Stimulated activated CD8-positive, alpha-beta memory T cell treated with anti-CD3 and anti-CD28 coated beads, Interleukin-2, amount 100 ng/mL, for 1 hour (primary cell): ENCODE measurements at places on chromosomes 11 and 22.

GRCh38 chr11:132200353-132200936 is 830.0 kb downstream of the NTM start:
- no peak for DNase-seq

DNA sequence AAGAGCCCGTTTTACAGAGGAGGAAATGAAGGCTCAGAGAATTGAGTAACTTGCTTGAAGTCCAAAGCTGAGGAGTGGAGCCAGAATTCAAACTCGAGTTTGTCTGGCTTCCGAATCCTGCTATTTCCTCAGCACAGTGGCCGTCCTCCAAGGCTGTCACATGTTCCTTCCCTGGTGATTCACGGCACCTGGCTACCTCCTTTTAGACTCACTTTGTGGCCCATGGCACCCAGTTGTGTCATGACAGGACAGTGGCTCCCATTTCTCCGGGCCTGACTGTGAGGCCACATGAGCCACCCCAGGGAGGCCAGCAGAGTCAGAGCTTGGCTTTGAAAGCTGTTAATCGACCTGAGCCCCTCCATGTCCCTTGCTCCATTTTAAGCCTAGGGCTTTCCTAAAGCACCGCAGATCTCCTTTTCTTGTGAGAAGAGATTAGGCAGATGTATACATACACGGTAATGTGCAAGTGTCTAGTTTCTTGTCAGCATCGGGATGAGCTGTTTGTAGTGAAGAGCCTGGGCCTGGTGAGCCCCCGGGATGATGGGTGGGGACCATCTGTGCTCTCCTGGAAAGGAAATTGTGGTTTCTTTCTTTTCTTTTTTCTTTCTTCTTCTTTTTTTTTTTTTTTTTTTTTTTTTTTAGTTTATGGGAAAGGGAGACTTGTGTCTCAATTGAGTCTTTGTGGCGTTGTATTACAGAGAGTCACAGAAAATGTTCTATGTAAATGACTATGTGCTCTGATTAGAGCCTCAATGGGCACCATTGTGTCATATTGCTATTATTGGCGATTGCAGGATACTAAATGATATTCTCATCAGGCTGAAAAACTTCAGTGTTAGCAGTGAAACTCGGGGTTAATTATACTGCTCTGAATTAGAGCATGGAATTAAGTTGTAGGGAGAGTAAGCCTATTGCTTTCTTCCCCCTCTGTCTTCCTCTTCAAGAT is 54.8 kb downstream of the PTPRJ start:
- no peak for DNase-seq

DNA sequence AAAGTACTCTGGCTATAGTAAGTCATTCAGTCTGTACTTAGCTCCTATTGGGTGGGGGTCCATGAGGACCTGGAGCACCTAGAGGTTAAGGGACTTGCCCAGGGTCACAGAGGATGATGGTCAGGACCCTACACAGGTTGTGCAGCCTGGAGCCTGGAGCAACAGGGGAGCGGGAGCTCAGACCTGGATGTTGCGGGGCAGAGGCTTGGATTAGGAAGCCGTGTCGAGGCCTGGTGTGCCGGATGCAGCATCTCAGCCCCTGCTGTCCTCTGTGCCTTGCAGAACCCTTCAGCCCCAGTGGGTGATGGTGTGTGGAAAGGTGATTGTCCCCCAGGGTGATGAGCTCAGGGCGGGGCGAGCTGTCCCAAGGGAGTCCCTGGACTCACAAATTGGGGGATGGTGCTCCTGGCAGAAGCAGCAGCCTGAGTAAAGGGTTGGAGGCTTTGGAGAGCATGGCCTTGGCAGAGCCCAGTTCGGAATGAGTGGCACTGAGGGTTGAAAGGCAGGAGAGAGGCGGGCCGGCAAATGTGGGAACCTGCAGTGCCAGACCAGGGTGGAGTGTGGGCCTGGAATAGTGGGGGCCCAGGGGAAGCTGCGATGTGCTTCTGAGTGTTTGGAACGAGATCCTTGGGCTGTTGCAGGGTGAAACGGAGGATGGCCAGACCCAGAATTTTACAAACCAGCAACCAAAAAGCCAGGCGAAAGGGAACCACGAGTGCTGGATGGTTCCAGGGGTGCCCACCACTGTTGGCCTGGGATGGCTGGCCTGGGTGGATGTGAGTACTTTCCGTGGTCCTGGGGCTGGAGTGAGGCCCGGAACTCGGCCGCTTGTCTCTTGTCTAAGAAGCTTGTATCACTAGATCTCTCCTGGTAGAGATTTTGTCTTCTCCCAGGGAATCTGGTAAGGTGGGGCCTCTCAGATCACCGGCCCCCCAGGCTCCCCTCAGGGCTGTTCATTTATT is 2.9 kb downstream of the TPCN2 start:
- DNase-seq = no peak

- no peak for DNase-seq
Measured at GRCh38 chr11:93604008-93604660, 57.3 kb upstream of the CEP295 start.

DNA sequence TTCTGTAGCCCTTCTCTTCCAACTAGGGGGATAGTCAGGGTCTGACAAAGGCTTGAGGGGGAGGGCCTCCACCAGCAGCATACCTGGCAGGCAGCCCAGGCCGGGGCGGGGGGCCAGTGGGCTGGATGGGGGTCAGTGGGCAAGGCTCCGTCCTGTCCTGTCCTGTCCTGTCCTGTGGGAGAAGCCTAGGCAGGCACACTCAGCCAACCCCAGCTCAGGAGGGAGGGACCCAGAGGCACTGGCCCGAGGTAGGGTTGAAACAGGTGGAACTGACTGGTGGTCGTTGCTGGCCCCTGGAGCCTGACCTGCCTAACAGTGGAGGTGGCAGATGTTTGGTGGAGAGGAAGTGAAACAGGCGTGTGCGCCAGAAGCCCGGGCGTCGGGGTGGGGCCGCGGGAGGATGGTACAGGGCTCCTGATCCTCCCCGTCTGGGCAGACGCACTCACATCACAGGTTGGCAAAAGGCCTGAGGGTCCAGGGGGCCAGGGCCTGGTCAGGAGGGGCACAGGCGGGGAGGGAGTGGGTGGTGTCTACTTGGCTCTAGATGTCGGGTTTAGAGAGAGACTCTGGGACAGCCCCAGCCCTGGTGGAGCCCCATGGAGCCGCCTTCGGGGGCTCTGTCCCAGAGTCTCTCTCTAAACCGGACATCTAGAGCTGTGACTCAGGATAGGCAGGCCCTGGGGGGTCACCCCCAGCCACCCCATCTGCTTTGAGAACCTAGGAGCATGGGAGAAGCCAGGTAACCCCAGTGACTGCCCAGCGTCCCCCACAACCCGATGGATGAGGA is 32.5 kb upstream of the GRAMD4 start:
- no peak for DNase-seq

- DNase-seq = no peak
Measured at GRCh38 chr11:47280099-47280498, 10.2 kb downstream of the MADD start.

DNA sequence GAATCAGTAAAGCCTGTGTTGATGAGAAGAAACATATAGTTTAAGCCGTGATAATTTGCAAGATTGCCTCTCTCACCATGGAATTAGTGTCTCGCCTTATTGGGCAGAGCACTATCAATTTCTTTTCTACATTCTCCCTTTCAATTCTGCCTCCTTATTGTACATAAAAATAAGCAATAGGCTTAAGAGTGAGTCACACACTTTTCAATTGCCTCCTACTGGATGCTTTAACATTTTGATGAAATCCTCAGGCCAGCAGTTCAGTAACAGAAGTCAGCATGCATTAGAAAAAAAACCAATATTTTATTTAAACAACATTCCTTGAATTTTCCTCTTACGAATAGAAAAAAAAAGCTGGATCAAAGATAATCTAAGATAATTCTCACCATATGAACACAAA is 33.8 kb upstream of the VWA5A start:
- DNase-seq = no peak

DNA sequence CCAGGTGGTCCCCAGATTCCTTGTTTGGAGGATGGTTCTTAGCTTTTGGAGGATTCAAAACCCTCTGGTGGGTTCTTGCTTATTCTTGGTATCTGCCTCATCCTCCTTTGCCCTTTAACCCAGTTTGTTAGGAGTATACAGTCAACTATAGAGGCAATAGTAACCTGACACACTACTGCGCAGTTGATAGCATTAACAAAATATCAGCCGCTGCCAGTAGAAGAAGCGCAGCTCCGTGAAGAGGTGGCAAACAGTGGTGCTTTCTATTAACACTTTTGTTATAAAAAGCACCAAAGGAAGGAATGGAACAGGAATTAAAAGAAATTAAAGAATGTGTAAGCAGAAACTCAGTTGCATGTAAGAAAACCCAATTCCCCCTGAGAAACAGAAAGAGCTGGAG is 29.3 kb downstream of the SLC22A25 start:
- no peak for DNase-seq

GRCh38 chr11:57475671-57476046 is 15.3 kb downstream of the RTN4RL2 start:
- DNase-seq = no peak

DNA sequence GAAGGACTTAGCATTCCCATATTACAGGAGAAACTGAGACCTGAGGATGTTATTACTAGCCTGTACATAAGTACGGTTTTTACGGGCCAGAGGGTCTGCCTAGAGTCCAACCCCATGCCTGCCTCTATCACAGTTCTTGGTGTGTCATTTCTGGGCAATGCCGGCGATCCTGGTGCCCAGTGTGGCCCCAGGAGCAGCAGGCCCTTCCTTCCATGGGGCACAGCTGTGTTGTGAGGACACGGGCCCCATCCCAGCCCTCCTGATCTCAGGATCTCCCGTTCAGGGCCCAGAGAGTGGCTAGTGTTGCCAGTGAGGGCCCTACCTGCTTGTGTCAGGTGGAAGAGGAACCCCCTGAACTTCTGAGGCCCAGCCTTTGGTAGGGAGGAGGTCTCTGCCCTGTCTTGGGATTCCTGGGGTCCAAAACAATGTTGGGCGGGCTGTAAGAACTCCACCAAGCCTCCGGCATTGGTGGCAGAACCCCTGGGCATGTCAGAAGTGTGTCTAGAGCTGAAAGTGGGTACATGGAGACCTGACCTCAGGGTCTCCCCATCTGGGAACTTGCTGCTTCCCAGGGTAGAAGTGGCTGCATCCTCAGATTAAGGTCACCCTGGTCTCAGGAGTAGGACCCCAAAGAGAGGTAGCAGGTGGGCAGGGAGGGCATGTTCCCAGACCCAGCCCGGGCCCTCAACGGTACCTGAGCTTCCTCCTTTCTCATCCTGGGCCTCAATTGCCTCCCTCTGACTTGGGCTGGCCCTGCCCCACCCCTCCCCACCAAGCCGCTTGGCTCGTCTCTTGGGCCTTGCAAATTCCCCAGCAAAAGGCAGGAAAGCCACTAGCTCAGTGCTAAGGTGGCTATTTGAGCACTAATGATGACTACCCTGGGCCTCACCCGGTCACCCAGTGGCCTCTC is 74.6 kb upstream of the KCNQ1OT1 start:
- no peak for DNase-seq

GRCh38 chr11:81388326-81388725 is 1345.3 kb downstream of the FAM181B start:
- DNase-seq = no peak

- no peak for DNase-seq
Measured at GRCh38 chr11:61976420-61976800, 9.0 kb upstream of the FTH1 start.

- DNase-seq = no peak
Measured at GRCh38 chr11:45647786-45648185, 17.6 kb downstream of the CHST1 start.

- DNase-seq = no peak
Measured at GRCh38 chr11:111605681-111606080, 3.4 kb downstream of the SIK2 start.

GRCh38 chr11:66604155-66604554 is 11.2 kb downstream of the CCS start:
- no peak for DNase-seq

GRCh38 chr22:27715106-27715505 is 86.5 kb downstream of the MN1 start:
- DNase-seq = no peak

DNA sequence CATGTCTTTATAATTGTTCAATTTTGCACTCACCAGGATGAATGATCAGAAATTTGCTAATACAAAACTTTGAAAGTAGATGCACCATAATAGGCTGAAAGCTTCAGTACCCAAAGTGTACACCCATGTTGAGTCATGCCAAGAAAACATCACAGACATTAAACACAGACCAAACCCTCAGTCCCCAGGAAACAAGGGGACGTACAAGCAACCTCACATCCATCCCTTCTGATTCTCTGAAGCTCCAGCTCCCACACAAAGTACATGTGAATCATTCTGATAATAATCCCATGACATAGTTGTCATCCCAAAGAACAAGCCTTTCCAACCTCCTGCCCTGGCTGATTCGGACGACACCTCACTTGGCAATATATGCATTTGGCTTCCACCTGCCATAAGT is 183.8 kb downstream of the SNX19 start:
- DNase-seq = no peak
